Stimulated activated CD8-positive, alpha-beta memory T cell treated with anti-CD3 and anti-CD28 coated beads, Interleukin-7, amount 100 ng/mL, for 48 hours (primary cell): ENCODE measurements at places on chromosomes 2 and 18.

GRCh38 chr2:173021939-173022371, 53.7 kb upstream of the MAP3K20 start:
- no peak for DNase-seq

- DNase-seq = no peak
These were observed 9.7 kb upstream of the ATP6V1B1 start for GRCh38 chr2:70926042-70926441.

DNA sequence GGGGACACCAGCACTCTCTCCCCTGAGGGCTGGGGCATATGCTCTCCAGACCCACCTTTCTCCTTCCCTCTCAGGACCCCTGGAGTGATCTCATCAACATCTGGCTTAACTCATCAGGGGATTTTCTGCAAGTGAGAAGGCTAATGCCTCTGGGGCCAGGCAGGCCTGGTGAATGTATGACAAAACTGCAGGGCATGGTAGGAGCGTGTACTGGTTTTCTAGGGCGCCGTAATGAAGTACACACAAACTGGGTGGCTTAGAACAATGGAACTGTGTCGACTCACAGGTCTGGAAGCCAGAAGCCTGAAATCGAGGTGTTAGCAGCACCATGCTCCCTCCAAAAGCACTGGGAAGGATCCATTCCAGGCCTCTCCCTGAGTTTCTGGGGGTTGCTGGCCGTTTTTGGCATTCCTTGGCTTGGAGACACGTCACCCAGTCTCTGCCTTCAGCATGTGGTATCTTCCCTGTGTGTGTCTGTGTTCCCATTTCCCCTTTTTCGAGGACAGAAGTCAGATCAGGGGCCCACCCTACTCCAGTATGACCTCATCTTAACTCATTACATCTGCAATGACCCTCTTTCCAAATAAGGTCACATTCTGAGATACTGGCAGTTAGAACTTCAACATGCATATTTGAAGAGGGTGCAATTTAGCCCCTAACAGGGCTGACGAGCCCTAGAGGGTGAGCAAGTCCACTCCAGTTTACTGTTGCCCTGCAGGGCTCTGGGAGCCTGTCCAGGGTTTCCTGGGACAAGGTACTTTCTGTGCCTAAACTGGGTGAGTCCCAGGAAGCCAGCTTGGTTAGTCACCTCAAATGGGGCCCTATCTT, 45.5 kb upstream of the CAB39 start:
- no peak for DNase-seq

- no peak for DNase-seq
These were observed 261.1 kb upstream of the AGAP1 start for GRCh38 chr2:235232449-235233433.

- DNase-seq = peak; percentile 52
These were observed 46.2 kb upstream of the TRIM43B start for GRCh38 chr2:95530734-95531133.

DNA sequence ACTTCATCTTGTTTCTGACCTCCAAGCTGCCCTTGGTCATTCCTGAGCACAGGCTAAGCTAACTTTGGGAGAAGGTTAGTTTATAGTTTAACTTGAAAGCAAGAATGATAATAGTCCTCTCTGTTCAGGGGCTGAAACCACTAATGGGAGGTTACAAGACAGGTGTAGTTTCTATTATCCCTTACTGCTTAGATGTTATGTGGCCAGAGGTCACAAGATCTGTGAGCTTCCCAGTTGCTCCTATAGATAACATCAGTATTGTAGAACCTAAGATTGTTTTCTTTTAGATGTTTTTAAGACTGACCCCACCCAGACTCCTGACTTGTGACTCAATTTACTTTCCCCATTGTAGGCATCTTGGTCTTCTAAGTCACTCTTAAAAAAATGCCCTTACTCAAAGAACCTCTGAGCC, 94.8 kb upstream of the LPIN2 start:
- no peak for DNase-seq

DNA sequence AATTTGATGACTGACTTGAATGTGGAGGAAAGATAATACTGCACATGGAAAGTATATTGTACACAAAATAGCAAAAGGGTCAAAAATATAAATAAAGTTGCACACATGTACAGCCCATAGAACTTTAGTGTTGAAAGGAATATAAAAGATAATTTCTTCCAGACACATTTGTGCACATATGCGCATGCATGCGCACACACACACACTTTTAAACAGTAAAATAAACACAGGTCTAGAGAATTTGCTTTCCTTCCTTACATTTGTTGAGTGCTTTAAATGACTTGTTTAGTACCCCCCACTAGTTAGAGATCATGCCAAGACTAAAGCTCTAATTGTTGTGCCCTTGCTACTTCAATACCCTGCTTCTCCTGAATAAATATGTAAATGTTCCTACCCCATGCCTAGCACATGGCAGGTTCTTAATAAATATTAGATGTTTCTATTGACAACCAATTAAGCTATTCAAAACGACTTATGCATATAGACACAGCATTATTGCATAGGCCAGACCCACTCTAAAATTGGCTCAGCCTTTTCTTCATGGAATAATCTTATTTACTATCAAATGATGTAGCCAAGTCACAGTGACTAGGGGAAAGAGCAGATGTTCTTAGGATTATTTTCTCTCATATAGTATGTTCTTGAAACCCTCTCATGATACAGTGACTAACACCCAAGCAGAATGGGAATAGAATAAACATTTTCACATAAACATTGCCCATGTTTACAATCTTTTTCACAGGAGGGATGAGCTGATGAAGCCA, 165.5 kb upstream of the ACVR2A start:
- DNase-seq = no peak
